ENCODE measurements at places on chromosomes 1 and 21.

DNA sequence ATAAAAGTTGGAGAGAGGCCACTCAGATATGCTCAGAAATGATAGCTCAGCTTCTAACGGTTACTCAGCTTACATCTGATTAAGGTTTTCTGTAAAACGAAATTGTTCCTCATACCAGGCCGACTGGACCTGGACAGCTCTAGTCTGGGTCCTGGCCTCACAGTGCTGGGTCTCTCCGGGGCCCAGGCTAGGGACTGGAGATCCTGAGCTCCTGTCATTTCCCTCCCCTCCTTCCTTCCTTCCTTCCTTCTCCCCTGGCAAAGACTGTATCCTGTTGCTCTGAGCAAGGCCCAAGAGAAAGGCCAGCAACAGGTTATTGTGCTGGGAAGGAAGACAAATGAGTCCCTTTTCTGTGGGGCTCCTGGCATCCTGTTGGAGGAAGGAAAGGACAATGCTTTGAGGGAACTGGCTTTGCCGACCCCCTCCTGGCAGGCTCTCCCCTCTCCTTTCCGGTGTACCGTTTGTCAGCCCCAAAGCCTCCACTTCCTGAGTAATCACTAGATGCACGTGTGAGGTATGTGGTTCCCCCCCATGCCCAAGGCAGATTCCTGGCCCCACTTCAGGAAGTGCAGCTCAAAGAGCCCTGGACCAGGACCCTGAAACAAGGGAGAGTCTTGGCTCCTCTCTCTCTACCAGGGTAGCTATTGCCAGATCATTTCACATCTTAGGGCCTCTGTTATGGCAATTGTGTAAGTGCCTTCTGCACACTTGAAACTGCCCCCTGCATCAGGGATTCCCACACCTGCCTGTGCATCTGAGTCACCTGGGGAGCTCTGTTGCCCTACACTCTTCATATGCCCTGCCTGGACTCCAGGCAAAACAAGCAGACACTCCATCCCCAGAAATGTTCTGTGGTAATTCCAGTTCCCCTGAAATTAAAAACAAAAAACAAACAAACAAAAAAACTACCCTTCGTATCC, 212.7 kb upstream of the FGGY start:
- no peak for DNase-seq

GRCh38 chr1:152053375-152053774, 16.6 kb upstream of the S100A11 start:
- DNase-seq, result no peak

- no peak for DNase-seq
These were observed 25.5 kb upstream of the CYP2J2 start for GRCh38 chr1:59952065-59952464.

DNA sequence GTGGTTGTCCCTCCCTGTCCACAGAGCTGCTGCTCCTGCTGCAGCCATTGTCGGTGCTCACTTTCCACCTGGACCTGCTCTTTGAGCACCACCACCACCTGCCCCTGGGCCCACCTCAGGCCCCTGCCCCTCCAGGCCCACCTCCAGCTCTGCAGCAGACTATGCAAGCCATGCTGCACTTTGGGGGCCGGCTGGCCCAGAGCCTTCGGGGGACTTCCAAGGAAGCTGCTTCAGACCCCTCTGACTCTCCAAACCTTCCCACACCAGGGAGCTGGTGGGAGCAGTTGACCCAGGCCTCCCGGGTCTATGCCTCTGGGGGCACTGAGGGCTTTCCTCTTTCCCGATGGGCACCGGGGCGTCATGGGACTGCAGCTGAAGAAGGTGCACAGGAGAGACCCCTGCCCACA, 5.9 kb downstream of the RUSC1 start:
- no peak for DNase-seq

DNA sequence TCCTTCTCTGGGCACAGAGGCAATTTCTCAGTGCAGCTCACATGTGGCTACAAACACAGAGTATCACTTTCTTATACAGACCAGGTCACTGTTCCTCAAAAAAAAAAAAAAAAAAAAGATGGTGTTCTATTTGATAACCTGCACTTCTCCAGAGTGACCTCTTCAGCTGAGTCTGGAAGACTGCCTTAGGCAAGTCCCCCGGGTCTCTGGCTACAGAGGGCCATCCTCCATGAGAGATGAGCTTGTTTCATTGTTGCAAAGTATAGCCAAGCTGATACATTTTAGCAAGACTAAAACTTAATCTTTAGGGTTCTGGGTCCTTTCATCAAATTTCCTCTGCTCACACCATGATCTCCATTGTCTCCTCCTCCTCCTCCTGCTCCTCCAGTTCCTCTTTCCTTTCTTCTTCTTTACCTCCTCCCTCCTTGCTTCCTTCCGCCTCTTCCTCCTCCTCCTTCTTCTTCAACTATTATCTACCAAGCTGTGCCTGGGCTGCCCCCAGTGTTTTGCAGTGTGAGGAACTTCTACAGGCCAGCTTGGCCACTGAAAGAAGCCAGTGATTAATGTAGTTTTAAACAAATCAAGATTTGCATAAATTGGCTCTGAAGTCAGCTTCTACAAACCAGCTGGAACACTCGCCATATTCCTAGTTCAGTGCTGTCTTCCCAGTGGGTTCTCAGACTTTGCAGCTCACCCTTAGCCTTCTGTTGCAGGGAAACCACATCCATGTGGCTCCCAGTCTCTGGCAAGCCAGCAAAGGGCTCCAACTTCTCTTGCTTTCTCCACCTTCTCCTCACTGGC, 139.4 kb downstream of the RUNX1 start:
- no peak for DNase-seq

DNA sequence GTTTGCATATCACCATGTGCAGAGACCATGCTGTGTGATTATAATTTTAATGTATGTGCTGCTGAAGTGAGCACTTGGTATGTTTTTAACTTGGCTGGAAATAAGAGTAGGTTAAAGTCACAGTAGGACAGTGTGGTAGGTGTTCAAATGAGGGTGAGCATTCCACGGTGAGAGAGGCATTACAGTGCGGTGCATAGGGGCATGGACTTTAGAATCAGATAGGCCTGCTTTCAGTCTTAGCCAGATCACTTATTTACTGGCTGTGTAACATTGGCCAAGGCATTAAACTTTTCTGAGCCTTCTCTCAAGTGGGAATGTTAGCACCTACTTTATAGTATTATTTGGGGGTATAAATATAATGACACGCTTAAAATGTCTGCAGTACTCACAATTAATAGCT, 43.2 kb downstream of the GIPC2 start:
- no peak for DNase-seq

DNA sequence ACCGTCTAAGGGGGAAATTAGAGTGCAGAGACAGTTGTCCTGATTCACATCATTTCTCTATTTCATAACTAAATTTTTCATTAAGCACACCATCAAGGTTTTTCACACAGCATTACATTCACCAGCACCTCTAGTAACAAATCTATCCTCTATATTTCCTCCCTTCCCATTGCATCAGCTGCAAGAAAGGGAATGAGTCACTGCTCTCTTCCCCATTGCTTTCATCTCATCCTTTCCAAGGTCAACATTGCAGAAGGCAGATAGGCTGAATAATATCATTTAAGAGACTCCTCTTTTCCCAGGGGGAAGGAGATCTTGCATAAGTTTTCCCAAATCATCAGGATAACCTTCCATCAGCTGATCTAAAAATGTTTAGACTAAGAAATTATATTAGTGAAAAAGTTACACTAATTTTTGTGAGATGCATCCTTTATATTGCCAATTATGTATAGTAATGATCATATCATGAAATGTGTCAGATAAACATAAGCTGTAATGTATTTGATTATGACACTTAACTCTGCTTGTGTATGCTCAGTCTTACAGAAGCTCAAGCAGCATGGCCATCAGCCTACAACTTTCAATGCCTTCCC, 4.3 kb downstream of the INTS7 start:
- DNase-seq, result peak; percentile 71

DNA sequence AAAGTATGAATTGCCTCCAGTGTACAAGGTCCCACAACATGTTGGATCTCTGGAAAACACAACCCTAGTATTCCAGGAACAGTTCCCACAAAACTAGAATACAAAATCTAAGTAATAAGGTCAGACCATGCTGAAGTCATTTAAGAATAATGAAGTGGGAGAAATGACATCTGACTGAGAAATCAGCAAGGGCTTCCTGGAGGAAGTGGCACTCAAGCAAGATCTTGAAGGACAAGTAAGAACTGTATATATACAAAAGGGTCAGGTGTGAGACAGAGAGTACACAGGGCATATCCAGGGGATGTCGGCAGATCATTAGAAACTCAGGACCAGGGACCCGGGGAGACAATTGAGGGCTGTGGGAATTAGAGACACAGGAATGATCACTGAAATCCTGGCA, 18.7 kb downstream of the MIS18A start:
- no peak for DNase-seq

- DNase-seq, result no peak
These were observed 472.7 kb downstream of the NPHP4 start for GRCh38 chr1:5519366-5520135.

- no peak for DNase-seq
These were observed 138.2 kb downstream of the CAMTA1 start for GRCh38 chr1:6923416-6923815.

DNA sequence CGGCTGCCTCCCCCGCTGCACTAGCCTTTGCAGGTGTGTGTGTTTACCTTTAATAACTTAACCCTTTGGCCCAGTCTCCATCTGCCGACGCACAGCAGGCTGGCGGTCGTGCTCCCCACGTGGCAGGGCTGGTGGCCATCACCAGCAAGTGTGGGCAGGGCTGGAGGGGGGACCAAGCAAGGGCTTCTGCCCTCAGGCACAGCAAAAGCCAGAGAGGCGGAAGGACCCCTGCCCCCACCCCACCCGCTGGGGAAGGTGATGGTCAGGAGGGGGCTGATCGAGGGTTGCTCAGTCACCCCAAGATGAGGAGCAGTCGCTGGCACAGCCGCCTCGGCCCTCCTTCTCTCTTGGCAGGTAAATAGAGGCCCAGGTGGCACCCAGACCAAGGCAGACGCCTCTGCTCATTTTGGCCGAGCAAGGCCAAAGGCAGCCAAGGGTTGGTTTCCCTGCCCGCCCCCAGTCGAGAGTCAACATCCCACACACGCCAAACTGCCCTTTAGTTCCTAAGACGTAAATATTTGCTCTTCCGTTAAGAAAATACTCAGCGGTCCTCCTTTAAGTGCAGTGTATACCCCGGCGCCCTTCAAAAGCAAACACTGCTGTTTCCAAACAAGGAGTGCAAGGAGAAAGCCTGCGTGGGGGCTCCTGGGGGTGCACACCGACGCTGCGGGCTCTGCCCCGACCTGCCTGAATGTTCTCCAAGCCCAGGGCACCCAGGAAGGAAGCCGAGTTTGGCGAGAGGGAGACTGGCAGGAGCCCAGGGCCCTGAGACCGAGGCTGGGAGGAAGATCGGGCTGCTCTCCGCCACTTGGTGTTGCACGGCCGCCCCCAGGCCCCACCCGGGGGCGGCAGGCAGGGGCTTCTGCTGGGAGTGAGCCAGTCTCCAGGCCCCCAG, 82.7 kb downstream of the SIK1 start:
- DNase-seq, result no peak

- DNase-seq, result no peak
These were observed 82.0 kb upstream of the JAK1 start for GRCh38 chr1:65048335-65048734.

GRCh38 chr1:157112186-157112867, 12.7 kb upstream of the ETV3L start:
- DNase-seq, result no peak

GRCh38 chr1:201746156-201746555, 82.8 kb upstream of the IPO9 start:
- DNase-seq, result no peak

DNA sequence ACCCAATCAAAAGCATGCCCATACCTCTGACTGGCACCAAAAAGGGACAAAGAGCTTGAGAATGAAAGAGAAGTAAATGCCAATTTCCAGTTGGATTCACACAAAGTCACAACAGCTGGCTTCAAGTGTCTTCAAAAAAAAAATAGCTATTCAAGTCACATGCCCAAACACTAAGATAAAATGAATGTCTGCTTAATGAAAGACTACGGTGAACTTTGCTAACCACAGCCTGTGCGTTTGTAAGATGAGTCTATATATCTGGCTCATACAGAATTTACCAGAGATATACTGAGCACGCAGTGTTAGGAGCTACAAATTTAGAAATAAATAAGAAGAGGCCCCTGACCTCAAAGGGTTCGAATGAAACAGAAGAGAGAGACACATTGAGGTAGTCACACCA, 73.2 kb downstream of the DAB1 start:
- no peak for DNase-seq

DNA sequence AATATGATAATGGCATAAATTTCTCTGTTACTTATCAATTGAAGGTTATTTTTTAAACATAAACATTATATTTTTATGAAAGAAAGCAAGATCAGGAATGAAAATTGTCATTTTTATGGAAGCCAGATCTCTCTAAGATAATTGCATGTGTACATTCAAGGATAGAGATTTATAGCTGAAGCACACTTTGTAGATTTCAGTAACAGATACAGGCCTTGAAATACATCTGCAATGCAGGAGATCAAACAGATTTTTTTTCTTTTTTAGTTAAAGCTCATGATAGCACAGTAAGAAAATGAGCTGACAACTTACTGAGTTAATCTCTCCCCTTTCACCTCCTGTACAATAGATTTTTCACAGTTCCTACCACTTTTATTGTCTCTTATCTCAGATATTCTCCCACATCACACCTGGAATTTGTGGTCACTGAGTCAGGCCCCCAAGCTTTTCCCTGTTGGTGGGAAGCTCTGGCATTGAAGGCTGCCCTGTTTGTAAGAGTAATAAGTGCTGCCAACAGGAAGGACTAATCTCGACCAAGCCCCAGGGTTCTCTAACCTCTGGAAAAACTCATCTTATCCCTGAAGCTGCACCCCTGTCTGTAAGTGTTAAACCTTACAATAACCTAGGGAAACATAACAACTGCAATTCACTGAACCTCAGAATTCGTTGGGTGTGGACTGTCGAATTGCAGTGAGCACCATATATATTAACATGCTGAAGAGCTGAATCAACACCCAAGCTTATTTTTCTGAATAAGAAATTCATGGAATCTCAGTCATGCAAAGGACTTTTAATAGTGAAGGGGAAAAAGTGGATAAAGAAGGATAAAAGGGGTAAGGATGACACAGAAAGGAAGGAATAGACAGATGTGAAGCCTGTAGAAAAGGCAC, 599.0 kb downstream of the LMO4 start:
- DNase-seq, result no peak

DNA sequence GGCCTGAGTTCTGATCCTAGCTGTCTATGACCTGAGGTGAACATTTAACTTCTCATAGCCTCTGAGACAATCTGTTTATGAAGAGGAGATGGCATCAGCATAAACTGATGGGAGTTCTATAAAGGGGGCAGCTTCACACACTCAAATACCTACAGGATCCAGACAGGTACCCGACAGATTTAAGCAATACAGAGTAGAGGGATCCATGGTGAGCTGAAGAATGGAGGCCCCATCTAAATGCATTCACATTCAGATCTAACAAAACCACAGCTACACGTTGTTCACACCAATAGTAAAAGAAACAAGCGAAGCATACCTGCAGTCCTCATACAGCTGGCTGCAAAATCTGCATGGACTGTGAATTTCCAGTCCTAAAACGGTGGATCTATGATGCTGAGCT, 48.7 kb upstream of the ESRRG start:
- no peak for DNase-seq
